ENCODE measurements at places on chromosomes 12 and 14.
A peak's percentile ranks its signal among the peaks of the same experiment; 100 is the strongest.

DNA sequence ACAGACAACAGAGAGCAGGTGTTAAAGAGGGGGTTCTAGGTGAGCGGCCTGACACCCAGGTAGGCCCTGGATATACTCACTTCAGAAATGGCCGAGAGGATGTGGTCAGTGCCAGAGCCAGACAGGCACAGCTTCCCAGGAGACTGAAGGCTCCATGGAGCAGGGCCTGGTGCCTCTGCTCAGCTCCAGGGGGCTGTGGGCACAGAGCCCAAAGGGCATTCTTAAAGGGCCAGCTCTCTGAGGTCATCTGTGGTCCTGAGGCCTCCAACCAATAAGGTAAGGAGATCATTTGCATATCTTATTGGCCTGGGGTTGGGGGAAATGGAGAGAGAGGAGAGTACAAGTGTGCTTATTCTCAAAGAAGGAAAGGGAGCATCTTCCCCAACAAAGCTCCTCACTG is 9.7 kb upstream of the PCK2 start:
- no peak for DNase-seq

GRCh38 chr14:58566979-58567378 is 70.8 kb upstream of the DACT1 start:
- DNase-seq = no peak

DNA sequence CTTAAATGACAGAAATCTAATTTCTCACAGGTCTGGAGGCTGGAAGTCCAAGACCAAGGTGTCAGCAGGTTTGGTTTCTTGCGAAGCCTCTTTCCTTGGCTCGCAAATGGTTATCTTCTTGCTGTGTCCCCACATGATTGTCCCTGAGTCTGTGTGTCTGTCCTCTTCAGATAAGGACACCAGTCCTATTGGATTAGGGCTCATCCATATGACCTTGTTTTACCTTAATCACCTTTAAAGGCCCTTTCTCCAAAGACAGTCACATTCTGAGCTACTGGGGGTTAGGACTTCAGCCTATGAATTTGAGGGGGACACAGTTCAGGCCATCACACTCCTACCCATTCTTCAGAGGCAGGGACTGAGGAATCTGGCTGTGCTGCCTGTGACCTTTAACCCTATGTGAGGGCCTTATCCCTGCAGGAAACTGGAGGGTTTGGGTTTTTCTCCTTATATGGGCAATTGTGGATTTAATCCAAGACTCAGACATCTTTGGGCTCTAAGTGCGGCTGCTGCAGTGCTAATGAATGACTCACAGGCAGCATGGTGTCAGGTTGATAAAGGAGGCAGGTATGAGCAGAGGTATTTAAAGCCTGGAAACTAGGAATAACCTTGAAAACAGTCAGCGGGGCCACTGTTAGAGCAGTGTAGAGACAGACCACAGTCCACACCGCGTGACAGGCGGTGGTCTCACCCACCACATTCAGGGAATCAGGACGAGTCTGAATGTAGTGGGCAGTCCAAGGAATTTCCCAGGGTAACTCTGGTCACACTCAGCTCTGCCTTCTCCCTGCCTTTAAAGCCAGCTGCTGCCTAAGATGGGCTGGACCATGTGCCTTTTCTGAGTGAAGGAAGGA is 10.2 kb downstream of the TPCN1 start:
- DNase-seq = no peak

DNA sequence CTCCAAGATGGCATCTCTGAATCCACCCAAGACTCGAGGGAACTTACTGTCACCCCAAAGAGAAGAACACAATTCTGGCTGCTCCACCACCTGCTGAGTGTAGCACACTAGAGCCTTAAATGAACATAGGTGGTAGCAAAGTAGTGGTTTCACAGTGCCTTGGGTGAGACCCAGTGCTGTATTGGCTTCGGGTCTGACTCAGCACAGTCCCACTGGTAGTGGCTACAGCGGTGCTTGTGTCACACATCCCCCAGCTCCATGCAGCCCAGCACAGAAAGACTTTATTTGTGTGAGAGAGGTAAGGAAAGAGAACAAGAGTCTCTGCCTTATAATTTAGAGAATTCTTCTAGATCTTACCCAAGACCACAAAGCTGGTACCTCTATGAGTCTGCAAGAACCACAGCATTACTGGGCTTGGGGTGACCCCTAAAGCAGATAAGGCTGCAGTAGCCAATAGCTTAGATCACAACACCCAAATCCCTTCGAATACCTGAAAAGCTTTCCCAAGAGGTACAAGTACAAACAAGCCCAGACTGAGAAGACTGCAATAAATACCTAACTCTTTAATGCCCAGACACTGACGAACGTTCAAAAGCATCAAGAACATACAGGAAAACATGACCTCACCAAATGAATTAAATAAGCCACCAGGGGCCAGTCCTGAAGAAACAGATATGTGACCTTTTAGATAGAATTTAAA is 83.3 kb upstream of the SLC38A4 start:
- no peak for DNase-seq

GRCh38 chr12:452667-453210 is 7.0 kb upstream of the B4GALNT3 start:
- peak; percentile 35 for DNase-seq

DNA sequence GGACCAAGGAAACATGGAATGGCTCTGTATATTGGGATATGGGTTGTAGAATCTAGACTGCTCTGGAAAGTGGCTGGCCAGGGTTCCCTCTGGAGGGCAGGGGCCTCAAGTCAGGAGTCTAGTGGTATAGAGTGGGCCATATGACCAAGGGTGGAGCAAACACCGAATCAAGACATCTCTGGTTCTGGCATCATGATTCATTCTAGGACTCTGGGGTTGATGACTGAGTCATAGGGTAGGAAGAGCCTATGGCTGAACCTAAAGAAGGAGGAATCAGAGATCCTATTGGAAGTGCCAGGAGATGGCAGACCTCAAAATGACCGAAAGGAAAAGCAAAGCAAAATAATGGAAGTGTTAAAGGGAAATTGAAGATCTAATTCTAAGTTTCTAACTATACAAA is 356.4 kb upstream of the PRICKLE1 start:
- DNase-seq = no peak

DNA sequence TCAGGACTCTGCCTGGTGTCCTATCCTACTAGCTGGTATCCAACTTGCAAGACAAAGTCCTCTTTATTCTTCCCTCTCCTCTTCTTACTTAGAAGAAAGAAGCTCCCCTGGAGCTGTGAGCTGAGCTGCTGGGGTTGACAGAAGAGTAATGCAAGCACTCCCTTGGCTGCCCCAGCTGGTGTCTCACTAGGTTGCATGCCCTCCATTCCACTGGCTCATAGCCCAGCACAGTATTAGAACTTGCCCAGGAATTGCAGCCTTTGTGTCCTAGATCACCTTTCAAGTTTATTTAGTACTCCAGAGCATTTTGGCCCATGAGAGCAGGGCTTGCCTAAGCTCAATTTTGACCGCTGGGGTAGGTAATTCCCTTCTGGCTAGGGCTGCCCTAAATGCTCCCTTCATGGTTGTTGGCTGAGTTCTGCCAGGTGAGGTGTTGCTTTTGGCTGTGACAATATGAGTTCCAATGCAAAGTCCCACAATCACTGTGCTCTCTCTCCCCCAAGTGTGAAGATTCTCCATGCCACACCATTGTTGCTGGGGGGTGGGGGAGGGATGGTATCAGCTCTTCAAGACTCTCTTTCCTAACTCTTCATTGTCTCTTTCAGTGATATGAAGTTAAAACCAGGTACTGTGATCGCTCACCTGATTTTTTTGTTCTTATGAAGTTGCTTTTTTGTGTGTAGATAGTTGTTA is 317.4 kb upstream of the DDHD1 start:
- DNase-seq = no peak

DNA sequence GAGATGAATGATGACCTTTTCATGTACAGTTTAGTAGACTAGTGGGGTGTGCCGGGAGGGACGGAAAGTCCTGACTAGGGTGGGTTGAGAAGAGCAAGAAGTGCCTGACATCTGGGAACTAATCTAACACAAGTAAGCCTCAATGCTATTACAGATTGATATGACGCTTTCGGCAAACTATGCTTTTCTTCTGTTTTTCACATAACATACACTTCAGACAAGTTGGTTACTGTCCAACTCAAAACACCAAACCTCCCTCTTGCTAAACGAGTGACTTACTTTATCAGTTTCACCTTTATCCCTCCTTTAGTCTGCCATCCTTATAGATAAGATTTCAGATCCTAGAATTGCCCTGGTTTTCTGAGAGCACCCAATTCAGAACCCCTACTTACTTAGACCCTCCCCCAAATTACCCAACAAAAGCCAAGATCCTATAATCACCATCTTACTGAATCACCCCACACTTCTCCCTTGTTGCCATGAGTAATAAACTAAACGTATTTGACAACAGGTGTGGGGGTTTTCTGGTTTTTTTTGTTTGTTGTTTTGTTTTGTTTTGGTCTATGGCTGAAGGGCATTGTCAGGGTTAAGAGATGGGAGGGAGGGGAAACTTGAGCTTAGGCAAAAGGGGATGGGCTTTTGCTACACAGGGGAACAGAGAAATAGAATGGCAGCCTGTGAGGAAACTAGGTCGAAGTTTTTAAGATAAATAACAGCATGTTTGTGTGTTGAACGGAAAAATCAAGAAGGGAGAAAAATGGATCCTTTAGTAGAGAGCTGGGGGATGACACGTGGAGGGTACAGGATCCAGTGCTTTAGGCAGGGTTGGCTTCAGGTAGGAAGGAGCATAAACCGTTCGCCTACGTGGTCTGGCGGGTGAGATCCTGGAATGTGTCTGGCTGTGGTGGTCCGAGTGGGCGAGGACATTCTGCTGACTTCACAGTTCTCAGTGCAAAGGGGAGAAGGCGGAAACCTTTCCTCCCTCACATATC is 6.1 kb upstream of the PSMA3 start:
- no peak for DNase-seq

GRCh38 chr12:105226219-105226618 is 9.8 kb downstream of the APPL2 start:
- DNase-seq = no peak

- DNase-seq = no peak
These were observed 8.7 kb downstream of the PHB2 start for GRCh38 chr12:6961695-6962284.

DNA sequence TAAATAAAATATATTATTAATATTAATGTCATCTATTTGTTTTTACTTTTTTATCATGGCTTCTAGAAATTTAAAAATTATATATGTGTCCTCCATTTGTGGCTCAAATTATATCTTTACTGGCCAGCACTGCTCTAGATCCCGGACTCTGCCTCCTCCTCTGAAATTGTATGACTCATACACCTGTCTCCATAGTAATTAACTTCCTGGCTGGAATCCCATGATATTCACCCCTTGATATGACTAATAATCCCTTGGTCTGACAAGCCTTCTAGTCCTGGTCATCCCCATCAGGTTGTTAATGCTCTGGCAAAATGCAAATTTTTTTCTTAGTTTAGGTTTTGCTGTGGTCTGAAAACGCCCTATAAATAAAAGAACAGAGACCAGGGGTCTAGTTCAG is 116.2 kb downstream of the BMP4 start:
- DNase-seq = no peak

GRCh38 chr12:3371018-3371417 is 120.0 kb upstream of the PRMT8 start:
- no peak for DNase-seq

DNA sequence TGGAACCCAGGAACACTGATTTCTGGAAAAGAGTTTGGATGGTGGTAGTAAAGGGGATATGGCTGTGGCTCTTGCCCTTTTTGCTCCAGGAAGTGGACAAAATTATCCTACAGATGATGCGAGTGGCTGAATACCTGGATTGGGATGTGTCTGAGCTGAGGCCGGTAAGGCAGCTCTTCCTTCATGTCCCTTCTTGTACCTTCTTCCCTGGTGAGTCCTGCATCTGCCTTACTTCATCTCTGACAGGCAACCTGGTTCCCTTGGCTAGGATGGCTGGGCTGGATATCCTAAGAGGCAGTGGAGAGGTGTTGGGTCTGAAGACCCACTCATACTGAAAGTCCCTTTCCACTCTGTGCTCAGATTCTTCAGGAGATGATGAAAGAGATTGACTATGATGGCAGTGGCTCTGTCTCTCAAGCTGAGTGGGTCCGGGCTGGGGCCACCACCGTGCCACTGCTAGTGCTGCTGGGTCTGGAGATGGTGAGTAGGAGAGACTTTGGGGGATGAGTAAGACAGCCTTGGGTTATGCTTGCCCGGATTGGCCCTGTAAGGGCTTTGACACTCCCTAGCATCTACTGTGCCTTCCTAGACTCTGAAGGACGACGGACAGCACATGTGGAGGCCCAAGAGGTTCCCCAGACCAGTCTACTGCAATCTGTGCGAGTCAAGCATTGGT is 8.0 kb downstream of the DGKA start:
- DNase-seq = no peak

DNA sequence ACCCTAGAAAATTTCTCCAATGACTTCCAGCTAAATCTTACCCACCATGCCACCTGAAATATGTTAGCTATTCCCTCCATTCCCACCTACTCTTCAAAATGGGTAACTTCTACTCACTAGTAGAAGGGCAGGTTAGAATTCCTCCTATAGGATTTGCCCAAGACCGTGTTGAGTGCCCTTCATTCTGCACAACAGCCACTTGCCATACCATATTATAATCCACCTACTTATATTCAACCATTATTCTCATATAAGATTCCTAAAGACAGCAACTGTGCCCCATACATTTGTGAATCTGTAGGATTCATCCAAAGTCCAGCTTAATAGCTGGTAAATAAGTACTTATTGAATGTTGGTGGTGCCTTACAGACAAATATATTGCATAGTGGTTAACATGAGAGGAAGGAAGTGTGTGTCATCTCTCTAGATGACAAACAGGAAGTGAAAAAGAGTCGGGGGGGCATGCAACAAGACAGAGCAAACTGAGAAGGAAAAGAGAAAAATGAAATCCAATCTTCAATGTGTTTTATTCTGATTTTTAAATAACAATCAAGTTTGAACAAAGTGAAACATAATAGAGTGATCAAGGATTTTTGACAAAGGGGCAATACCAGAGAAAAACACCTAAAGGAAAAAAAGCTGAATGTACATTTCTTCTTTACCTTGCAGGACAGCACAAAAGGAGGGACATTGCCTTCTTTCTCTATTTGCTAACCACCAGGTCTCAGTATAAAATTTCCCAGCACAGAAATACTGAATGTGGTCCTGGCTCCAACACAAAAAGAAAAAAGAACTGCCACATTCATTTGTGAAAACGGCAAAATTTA is 389.3 kb upstream of the USP15 start:
- DNase-seq = no peak

- DNase-seq = no peak
These were observed 57.5 kb downstream of the CALM1 start for GRCh38 chr14:90454041-90455000.

DNA sequence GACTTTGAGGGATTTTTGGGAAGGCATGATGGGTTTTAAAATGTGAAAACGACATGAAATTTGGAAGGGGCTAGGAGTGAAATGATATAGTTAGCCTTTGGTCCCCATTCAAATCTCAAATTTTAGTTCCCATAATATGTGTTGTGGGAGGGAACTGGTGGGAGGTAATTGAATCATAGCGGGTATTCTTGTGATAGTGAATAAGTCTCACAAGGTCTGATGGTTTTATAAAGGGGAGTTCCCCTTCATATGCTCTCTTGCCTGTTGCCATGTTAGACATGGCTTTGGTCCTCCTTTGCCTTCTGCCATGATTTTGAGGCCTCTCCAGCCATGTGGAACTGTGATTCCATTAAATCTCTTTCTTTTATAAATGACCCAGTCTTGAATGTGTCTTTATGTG is 72.8 kb downstream of the SLC16A7 start:
- DNase-seq = no peak

Data from effector memory CD4-positive, alpha-beta T cell (primary cell).